ENCODE measurements at places on chromosomes 2 and 18.

- no peak for DNase-seq
These were observed 73.3 kb downstream of the LONRF2 start for GRCh38 chr2:100248971-100249370.

- DNase-seq = no peak
These were observed 5.6 kb downstream of the TXNL4A start for GRCh38 chr18:79982736-79983135.

- DNase-seq = no peak
These were observed 367.2 kb downstream of the MTX2 start for GRCh38 chr2:176636401-176636800.

GRCh38 chr2:239233576-239233975 lies 167.2 kb downstream of the HDAC4 start:
- DNase-seq = no peak

DNA sequence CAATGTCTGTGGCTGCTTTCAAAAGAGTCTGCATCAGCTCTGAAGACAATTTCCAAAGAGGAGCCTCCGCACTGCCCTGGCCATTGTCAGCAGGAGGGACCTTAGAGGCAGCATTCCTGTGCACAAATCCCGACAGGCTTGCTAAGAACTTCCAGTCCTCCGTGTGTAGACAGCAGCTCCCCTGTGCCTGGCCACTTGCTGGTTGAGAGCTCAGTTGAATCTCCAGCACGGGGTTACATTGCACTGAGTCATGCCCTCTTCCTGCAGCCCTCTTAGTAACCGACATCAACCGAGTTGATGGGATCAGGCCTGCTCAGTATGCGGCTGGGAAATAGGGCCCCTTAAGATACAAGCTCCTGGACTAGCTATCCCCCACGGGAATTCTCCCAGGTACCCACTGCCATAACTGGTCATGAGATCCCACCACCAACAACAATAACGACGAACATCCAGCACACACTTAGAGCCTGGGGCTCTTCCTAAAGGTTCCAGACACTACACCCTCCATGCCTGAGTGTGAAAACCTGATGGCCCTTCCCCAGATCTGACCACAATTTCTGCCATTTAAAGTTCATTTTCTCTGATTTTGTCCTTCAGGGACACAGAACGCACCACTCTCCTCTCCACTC lies 12.0 kb downstream of the ATP6V1B1 start:
- peak; percentile 27 for DNase-seq

DNA sequence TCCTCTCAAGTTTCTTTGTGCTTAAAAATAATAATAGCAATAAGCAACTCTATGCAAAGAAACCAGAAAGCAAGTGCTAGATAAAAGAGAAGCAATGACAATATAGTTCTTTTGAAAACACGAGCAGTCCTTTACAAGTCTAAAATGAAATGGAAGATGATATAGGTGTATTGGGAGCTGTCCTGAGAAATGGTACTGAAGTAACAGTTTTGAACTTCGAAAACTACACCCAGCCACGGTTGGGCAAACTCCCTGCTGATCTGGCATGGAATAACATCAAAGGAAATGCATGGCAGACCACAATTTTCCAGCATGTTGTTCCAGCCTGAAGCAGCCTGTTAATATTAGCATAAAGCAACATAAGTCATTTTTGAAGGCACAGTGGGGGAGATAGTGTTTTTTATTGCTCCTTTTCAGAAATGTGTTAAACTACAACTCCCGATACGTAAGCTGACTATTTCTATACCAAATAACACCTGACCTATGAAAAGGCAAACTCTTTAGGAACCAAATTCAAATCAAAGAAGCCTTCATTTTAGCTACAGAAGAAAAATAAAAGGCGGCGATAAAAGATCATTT lies 596.1 kb upstream of the KLHL29 start:
- DNase-seq = no peak

- DNase-seq = no peak
These were observed 69.5 kb downstream of the HNRNPLL start for GRCh38 chr2:38533180-38533579.

DNA sequence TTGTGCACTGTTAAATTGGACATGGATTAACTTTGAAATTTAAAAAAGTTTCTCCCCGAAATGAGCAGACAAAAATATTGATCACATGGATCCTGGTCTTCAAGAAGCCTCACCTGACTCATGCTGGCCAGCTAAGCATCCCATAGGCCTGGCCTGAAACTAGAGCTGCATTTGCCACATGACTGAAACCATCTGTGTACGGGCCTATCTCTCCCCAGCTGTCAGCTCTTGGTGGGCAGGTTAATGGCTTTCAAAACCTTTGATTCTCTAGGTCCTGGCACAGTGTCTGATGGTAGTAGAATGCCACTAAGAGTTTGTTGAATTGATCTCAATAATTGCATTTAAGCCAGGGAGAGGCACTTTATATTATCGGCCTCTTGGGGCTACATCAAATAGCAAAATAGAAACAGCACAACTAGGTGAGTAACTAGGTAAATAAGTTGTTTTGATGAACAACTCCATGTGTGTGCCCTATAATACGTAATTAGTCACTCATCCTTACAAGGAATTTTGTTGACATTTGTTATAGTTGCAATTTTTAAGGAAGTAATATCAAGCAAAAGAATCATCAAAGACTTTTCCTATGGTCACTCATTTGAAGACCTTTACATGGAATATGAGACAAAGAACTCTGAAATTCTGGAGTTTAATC lies 251.1 kb downstream of the SP3 start:
- DNase-seq = no peak

DNA sequence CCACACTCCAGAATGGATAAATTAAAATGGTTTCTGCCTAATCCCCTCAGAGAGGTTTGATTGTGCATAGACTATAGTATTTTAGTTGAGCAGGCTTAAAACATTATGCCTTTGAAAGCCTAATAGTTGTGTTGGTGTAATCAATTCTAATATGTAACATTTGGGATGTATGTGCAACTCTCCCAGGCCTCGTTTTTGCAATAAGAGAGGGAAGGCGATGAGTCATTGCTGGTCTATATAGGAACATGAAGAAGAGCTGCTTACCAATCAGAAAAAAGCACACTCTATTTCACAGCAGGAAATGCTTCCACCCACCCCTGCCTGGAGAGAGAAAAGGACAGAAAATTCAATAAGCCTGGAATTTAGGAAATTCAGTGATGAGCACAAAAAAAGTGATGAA lies 1424.0 kb upstream of the PIK3C3 start:
- no peak for DNase-seq

- no peak for DNase-seq
These were observed 76.1 kb downstream of the CABYR start for GRCh38 chr18:24214913-24215312.

GRCh38 chr18:51290860-51291259 lies 93.4 kb upstream of the MEX3C start:
- DNase-seq = no peak

- DNase-seq = no peak
These were observed 59.1 kb downstream of the HS6ST1 start for GRCh38 chr2:128259585-128259984.

DNA sequence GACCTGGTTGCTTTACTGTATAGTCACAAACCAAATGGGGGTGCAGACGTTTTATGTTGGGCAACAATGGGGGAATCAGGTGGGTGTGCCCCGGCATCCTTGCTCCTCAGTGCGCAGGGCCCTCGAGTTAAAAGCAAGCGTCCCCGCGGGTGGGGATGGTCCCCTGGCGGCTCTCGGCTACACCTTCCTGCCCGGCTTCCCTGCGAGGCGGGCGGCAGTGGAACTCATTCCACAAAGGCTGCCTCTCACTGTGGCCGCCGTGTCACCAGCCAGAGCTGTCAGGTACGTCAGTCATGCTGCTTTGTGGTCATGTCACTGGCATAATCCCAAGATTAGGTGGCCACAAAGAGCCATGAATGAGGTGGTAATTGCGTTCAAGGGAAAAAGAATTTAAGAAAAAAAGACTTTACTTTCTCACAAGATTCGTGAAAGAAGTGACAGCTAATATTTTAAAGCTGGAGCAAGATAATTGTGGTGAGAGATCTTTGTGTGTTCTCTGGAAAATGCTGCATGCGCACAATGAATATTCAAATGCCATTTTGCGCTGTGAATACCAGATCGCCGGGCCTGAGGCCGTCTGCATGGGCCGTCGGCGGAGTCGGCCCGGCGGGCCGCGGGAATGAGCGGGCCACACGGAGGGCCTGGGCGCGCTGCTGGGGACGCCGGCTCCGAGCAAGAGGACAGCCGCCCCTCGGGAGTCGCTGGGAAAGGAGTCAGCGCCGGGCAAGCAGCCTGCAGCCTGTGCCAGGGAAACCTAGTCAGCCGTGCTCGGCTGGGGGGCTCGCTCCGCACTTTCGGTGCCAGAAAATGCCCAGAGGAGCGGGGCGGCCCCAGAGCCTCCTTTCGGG lies 82.3 kb upstream of the LDLRAD4 start:
- DNase-seq = no peak

GRCh38 chr2:181784556-181784955 lies 104.2 kb upstream of the NEUROD1 start:
- DNase-seq = no peak

DNA sequence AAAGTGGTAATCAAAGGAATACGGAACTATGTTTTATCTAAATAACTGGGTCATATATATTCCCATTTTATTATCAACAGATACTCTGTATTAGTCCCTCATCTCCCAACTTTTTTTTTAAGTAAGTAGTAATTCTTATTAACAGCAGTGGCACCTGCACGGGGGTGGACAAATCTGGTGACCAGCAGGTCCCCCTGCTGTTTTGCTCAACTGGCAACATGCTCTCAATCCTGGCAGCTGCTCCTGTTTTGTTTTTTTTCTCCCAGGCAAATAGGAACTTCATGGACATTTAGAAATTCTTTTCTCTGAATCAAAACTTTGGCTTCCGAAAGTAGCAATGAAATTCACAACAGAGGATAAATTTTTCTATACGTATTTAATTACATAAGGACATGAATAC lies 193.5 kb downstream of the SS18 start:
- DNase-seq = no peak

GRCh38 chr2:231170055-231170454 lies 28.4 kb upstream of the ARMC9 start:
- DNase-seq = no peak

DNA sequence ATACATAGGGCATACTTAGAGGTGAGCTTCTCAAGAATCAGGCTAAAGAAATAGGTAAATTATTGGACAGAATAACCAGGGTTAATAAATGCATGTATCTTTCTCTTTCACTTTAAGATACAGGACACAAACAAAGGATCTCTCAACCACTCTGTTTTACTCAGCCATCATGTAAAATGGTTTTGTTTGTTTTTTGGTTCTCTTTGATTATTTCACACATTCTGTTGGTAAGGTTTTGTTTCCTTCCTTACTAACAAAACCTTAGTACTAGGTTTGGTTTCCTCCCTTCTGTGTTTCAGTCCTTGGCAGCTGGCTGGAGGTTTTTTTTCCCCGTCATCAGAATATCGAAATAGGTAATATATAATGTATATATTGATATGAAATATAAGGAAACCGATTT lies 1506.8 kb upstream of the TMEFF2 start:
- no peak for DNase-seq

GRCh38 chr2:53969285-53969967 lies 1.4 kb downstream of the PSME4 start:
- DNase-seq = no peak

- DNase-seq = no peak
These were observed 309.9 kb upstream of the RAB12 start for GRCh38 chr18:8299054-8299980.

- DNase-seq = no peak
These were observed 108.2 kb downstream of the TDRD15 start for GRCh38 chr2:21231985-21232384.

- no peak for DNase-seq
These were observed 61.3 kb upstream of the CSRNP3 start for GRCh38 chr2:165408186-165408585.

GRCh38 chr18:73948497-73948896 lies 199.1 kb downstream of the FBXO15 start:
- DNase-seq = peak; percentile 76

DNA sequence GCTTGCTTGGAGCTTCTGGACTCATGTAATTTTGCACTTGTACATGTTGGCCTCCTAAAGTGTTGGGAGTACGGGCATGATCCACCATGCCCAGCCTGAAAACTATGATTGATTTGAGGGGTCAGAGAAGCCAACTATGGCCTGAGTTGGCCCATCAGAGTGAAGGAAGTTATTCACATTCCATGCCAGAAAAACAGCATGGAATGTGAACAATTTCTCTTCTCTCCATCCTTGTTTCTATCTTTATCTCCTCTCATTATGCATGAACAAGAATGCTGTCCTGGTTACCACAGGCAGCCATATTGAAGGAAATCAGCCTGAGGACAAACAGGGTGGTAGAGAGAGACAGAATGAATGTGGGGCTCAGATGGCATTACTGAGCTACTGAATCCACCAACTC lies 3.5 kb upstream of the CD226 start:
- DNase-seq = no peak

- DNase-seq = no peak
These were observed 24.4 kb downstream of the SP5 start for GRCh38 chr2:170739507-170740046.

GRCh38 chr2:235773188-235773928 lies 279.5 kb downstream of the AGAP1 start:
- DNase-seq = no peak

GRCh38 chr2:39696101-39696553 lies 30.4 kb downstream of the TMEM178A start:
- DNase-seq = peak; percentile 94
